ENCODE measurements at places on chromosomes 3 and 15.

- no peak for DNase-seq
Observed at GRCh38 chr3:66186545-66186944, 34.3 kb upstream of the SLC25A26 start.

- no peak for DNase-seq
Observed at GRCh38 chr15:58880320-58880719, 53.2 kb downstream of the SLTM start.

DNA sequence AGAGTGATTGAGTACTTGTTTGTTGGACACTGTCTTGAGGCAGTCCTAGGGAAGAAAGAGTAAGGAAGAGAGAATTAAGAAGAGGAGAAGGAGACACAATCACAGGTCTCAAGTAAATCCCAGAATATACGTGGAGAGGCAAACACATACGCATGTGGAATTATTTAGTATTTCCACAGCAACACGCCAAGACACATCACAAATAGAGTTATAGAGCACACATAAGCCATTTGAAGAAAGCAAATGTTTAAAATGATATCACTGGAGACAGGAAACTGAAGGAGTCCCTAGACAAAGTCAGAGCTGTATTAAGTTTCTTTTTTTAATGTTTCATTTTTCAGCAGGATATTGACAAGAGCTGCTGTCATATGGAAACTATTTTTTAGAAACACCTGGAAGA is 206.1 kb upstream of the LRIG1 start:
- no peak for DNase-seq

DNA sequence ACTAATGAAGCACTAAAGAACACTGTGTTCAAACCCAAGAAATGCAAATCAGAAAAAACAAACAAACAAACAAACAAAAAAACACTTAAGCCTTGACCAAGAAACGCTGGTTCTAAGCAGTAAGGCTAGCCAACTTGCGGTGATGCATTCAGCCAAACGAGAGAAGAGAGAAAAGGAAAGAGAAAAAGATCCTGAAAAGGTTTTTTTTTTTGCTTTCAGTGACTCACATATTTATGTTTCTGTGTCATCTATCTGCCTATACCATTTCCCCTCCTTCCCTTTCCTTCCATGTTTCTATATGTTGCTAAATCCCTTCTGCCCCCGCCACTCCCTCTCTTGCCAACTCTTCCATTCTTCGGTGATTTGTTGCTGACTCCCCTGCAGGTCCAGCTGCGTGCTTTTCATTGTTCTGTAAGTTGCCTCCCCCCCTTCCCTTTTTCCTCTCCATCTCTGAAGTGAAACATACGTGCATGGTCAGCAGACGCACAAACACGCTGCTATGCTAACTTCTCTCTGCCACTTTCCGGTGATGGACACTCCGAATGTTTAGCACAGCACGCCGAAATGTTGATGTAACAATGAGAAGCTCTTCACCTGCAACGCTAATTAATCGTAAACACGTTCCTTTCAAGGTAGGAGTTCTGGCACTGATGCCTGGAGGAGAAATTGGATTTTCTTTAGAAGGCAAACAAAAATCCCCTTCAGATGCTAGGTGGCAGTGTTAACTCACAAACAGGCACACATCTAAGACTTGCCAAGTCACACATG is 154.4 kb downstream of the TUSC7 start:
- peak; percentile 1 for DNase-seq

DNA sequence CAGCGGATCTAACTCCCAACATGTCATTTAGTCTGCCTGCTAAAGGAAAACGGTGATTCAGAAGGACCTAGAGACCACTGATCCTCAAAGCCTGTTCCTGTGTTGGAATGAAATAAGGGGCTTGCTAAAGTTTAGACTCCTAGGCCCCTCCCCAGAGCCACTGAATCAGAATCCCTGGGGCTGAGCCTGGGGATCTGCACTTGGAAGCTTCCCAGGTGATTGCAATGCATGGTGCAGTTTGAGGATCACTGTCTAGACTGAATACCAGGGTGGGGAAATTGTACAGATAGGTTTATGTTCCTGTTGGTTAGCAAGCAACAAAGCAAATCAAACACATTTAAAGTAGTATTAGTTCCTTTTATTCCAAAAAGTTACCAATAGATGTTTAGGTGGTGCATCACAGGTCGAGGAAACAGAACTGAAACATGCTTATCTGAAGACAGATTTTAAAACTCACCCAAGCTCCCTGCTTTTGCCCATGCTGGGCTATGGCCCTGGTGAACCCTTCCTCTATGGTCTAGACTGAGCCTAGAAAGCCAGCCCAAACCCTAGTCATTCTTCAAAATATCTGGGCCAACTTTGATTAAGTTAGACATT is 29.6 kb upstream of the SPTBN5 start:
- DNase-seq: no peak

- DNase-seq: no peak
Observed at GRCh38 chr15:75565062-75565970, 13.8 kb downstream of the PTPN9 start.

GRCh38 chr3:13620281-13620680 is 71.4 kb downstream of the FBLN2 start:
- no peak for DNase-seq

DNA sequence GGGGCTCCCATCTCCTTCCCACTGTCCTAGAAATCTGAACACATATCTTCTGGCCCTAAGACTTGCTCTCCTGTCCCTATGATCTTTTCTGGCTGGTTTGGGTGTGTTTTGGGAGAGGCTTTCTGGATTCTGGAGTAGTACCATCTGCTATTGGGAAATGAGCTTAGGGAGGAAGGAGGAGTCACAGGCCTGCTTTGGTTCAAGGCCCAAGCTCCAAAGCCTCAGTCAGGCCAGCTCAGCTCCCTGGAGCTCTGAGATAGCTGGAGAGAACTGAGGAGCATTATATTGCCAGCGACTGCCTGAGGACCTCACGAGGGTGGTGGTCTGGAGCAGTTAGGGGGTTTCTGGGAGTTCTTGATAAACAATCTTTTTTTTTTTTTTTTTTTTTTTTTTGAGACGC is 18.7 kb downstream of the RASGRF1 start:
- DNase-seq: no peak

GRCh38 chr15:94282269-94283250 is 51.2 kb downstream of the MCTP2 start:
- DNase-seq: no peak

GRCh38 chr3:124442463-124442862 is 287.8 kb upstream of the UMPS start:
- DNase-seq: no peak

DNA sequence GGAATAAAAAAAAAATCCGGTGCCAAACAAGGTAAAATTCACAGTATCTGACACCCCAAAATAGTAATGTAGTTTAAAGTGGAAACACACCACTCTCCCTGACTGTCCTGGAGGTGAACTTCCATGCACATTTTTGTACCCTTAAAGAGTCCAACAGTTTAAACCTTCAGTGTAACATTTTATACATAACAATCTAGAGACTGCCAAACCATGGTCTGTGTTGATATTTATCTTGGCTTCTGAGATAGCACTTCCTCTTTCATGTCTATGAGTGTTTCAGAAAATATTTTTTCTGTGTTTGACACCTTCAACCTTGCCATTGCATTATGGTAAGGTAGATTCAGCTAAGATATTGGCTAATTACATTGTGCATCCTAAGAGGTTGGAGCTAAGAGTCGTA is 13.9 kb downstream of the TMEM45A start:
- DNase-seq: no peak

GRCh38 chr3:183070892-183071291 is 28.4 kb downstream of the MCCC1 start:
- no peak for DNase-seq

DNA sequence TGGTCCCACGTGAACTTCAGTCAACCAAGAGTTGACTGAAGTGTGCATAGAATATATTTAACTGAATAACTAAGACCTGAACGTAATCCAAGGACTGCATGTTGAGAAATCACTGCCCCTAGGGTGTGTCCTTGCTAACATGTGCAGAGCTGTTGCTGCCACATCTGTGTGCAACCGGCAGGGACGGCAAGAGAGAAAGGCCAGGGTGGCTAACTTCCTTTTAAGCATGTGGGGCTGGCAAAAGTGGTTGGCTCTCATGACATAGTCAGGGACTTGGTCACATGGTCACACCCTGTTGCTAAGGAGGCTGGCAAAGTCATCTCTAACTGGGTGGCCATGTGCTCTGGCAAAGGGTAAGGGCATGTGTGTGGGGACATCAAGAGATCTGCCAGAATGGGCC is 52.4 kb downstream of the GASK1A start:
- no peak for DNase-seq

Data from caudate nucleus (tissue), 63 donors.